Kasumi-1 (cell line): ENCODE measurements at places on chromosomes 3 and 15.

GRCh38 chr3:32175607-32176197 is 62.8 kb upstream of the CMTM8 start:
- peak; percentile 93 for DNase-seq

- DNase-seq: no peak
Measured at GRCh38 chr15:69087366-69087976, 73.0 kb upstream of the GLCE start.

GRCh38 chr3:58222161-58222724 is 11.5 kb upstream of the DNASE1L3 start:
- DNase-seq: no peak

- no peak for DNase-seq
Measured at GRCh38 chr15:74324714-74325113, 42.7 kb downstream of the CYP11A1 start.

- DNase-seq: no peak
Measured at GRCh38 chr3:53823956-53824657, 22.1 kb downstream of the CHDH start.

DNA sequence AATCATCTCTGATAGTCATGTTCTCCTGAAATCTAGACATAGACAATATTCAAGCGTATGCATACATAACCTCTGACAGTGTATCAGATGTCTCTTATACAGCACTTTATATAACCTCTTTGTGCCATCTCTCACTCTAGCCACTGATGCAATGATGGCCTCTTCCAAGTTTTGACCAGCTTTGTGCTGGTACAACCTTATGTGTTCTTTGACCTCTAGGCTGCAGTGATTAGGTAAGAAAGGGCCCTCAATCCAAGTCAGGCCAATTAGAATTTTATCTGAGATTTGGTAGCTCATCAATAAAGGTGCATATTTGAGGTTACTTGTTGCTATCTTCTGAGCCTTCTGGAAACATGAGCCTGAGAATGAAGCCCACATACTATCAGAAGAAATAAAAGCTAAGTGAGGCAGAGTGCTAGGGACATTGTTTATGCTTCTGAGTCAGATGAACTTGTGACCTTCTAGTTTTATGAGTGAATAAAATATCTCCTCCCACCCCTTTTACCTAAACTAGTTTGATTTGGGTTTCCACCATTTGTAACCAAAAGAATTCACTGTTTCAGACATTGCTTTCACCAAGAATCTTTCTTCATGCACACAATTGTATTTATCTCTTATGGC is 283.2 kb upstream of the SUCLG2 start:
- DNase-seq: no peak

GRCh38 chr3:73559749-73560148 is 65.0 kb downstream of the PDZRN3 start:
- no peak for DNase-seq

- DNase-seq: no peak
Measured at GRCh38 chr3:117995842-117996437, 1038.7 kb downstream of the IGSF11 start.

GRCh38 chr3:8822141-8822540 is 52.7 kb upstream of the OXTR start:
- no peak for DNase-seq

DNA sequence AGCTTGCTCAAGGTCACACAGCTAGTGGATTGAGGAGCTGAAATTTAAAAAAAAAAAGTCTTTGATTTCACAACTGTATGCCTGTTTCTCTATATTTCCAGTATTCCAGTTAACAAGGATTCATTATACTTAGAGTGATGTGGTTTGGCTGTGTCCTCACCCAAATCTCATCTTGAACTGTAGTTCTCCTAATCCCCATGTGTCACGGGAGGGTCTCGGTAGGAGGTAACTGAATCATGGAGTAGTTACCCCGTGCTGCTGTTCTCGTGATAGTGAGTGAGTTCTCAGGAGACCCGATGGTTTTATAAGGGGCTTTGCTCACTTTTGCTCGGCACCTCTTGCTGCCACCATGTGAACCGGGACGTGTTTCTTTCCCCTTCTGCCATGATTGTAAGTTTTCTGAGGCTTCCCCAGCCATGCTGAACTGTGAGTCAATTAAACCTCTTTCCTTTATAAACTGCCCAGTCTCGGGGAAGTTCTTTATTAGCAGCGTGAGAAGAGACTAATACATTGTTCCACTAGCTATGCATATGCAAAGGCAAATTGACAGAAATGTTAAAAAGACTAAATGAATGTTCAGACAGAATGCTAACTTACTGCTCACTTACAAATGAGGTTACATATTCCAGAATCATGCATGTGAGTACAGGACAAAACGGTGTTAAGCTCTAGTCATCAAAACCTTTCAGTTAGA is 1101.9 kb downstream of the ROBO1 start:
- no peak for DNase-seq

DNA sequence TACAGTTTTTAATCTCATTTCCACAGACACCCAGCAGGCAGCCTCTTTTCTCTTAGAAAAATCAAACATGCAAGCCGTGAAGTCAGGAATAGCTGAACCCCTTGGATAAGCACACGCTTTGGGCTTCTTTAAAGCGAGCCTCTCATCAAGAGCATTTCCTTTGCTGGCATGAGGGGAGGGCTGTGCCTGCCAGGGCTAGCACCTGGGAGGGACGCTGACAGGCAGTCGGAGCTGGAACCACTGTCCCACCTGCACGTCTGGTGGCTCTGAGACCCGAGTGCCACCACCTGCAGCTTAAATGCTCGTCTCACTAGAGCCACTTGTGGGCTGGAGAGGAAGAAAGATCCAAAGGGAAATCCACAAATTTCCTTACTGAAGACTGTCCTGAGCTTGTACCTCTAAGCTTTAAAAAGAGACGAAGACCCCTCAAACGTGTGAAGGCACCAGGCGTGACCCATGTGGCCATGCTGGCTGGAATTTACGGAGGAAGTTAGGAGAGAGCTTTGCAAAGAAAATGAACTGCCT is 9.4 kb downstream of the MAP6D1 start:
- no peak for DNase-seq

DNA sequence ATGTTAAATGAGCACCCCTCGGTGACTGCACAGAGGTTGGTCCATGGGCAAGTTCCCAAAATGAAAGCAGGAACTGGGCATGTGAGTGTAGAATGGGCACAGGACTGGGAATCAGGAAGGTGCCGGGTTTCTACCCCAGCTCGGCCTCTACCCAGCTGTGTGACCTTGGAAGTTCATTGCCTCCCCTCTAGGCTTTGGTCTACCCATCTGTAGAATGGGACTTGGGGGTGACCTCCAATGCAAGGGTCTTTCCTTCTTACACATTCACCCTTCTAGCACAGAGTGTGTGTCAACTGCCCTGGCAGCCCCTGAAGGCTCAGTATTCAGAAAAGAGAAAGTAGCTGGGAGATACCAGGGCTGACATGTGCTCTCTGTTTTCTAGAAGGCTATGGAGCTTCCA is 72.3 kb upstream of the PIAS1 start:
- DNase-seq: no peak

DNA sequence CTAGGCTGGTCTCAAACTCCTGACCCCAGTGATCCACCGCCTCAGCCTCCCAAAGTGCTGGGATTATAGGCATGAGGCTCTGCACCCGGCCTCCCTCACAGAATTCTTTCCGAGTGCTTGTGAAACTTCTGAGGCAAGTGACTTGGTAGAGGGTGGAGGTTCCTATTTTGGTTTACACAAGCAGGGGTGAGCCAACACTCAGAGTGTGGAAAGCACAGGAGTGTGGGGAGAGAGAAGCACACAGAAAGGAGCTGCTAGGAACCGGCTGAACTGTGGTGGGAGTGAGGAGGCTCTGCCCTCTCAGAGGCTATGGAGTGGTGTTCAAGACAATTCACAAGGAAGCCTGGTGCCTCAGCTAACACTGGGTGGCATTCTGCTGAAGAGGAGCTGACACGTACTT is 7.7 kb downstream of the CAPN3 start:
- peak; percentile 12 for DNase-seq

DNA sequence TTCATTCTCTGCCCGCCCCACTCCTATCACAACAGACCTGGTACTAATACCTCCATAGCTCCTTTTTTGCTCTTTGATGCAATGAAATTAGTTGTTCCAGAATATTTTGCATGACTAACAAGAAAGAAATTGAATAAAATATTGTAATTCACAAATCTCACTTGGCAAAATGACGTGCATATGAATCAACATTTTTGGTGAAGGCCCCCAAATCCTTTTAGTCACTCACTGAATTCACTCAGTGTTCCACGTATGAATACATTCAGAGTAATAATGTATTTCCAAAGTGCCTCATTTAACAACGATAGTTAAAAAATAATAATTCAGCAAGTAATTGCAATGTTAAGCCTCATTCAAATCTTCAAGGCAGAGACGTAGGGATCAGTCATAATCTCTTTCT is 148.6 kb upstream of the STRIT1 start:
- no peak for DNase-seq

DNA sequence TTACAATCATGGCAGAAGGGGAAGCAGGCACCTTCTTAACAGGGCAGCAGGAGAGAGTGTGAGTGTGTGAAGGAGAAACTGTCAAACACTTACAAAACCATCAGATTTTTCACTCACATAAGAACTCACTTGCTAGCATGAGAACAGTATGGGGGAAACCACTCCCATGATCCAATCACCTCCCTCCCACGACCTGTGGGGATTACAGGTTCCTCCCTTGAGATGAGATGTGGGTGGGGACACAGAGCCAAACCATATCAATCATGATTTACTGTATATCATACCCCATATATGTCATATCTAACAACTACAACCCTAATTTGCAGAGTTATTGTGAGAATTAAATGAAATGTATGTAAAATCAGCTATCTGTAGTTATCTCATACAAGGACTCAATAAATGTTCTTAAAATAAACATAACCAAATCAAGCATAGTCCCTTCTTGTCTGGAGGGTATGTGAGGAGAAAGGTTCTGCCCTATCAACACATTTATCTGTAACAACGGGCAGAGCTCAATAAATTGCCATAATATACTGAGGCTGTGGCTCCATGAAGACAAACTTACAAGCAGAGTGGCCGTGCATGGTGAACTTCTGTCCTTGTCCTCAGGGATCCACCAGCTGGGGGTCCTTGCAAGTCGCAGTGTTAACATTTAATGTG is 504.7 kb downstream of the SOX2 start:
- no peak for DNase-seq

- peak; percentile 78 for DNase-seq
Measured at GRCh38 chr3:134473868-134474546, 11.8 kb downstream of the ANAPC13 start.

- DNase-seq: no peak
Measured at GRCh38 chr3:53818221-53819162, 27.7 kb downstream of the CHDH start.

GRCh38 chr3:170506556-170506955 is 79.3 kb downstream of the SLC7A14 start:
- no peak for DNase-seq

DNA sequence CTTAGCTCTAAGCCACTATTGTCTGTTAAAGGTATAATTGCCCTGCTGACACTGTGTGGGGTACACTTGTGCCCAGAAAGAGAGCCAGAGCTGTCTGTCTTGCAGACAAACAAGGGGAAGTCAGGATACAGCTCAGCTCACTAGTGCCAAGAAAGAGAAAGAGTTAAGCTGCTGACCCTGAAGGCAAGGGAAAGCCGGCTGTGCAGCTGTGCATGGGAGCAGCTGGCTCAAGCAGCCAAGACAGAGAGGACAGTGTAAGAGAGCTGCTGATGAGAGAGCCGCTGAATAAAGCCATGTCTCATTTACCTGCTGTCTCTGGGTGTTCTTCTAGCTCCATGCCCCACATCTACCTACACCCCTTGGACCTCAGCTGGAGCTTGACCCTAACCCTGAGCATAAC is 428.1 kb upstream of the NAALADL2 start:
- DNase-seq: no peak
